ENCODE measurements at places on chromosomes 1 and 21.

DNA sequence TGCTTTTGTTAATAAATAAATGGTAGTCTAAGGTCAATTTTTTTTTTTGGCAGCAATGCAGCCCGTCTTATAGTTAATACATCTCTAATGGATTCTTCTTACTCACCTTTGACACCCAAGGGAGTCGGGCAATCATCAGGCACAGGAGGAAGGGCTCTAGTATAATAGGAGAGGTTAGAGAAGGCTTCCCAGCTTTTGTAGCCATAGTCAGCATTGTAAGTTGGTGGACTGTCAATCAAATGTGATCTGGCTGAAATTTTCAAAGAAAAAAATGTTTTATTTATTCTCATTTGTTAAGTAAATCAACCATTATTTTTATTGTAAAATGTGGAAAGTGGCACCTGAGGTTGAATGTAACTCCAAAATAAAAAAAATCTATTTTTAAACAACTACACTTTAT lies 2.1 kb downstream of the PTGS2 start:
- no peak for DNase-seq

DNA sequence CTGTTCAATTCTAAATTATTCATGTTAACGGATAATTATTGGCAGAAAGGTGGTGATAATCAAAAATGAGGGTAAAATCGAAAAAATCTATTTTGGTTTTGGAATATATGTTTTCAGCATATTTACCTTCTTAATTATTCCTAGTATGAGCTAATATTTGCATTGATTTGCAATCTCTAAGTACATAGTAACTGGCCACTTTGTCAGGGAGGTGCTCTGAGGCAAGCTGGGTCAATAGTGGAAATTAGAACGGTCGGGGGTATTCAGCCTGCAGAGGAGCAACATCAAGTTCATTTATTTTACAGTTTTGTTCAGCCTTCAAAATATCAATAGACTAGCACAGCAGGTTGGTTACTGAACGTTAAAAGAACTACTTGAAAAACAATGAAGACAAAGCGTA lies 1.8 kb downstream of the OTUD7B start:
- no peak for DNase-seq

GRCh38 chr21:35036465-35037383 lies 12.4 kb downstream of the RUNX1 start:
- DNase-seq, result no peak

GRCh38 chr21:32003411-32003810 lies 130.6 kb downstream of the HUNK start:
- no peak for DNase-seq

Data from activated naive CD4-positive, alpha-beta T cell (primary cell).